ENCODE measurements at places on chromosomes 3 and 15. TPM values are rescaled to one million over a fixed set of nuclear protein-coding genes. Genes with fewer than 3 reads are reported as not detected.

The TMEM40 gene
- total RNA-seq, result not detected

The GPR176 gene
- total RNA-seq, result 18.6 TPM

The NEDD4 gene
- 11.7 TPM for total RNA-seq

The MYEF2 gene
- total RNA-seq, result 29.4 TPM

The TRMT10C gene
- 26.7 TPM for total RNA-seq

The SNTN gene
- not detected for total RNA-seq

The AEN gene
- total RNA-seq, result 17.8 TPM

The RNF111 gene
- 22.1 TPM for total RNA-seq

- DNase-seq, result no peak
- H3K27me3 ChIP-seq, result peaks cover under 1% of the 10 kb centered on the region
- H3K4me3 ChIP-seq, result no peak overlapping the region
- H3K27ac ChIP-seq, result no peak overlapping the region
Measured at GRCh38 chr3:126684218-126684751, 19.8 kb upstream of the CHCHD6 start.

GRCh38 chr3:55570271-55570711 lies 83.2 kb upstream of the WNT5A start:
- no peaks in the 10 kb centered on the region for H3K4me1 ChIP-seq
- no peak overlapping the region for H3K27ac ChIP-seq
- H3K27me3 ChIP-seq, result no peaks in the 10 kb centered on the region

- H3K27ac ChIP-seq, result no peak overlapping the region
- no peaks in the 10 kb centered on the region for H3K36me3 ChIP-seq
- DNase-seq, result no peak
- no peaks in the 10 kb centered on the region for H3K4me1 ChIP-seq
Measured at GRCh38 chr3:46481636-46482035, 16.1 kb upstream of the RTP3 start.

DNA sequence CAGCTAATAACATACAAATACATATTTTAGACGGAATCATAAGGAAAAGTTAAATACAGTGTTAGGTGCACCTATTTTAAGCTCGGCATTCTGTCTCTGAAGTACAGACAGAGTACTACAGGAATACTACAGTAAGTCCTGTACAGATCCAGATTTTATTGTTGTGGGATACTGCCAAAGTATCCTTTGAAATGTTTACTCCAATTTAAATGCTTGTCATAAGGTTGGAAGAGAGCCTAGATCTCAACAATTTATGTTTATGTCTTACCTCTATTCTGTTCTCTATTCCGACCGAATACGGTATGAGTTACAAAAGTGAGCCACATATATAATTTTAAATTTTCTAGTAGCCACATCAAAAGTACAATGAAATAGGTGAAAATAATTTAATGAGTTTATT lies 25.3 kb downstream of the PLD1 start:
- peaks cover 7% of the 10 kb centered on the region for H3K4me1 ChIP-seq
- no peaks in the 10 kb centered on the region for H3K36me3 ChIP-seq
- no peak overlapping the region for H3K27ac ChIP-seq
- no peak overlapping the region for H3K4me3 ChIP-seq
- DNase-seq, result no peak

DNA sequence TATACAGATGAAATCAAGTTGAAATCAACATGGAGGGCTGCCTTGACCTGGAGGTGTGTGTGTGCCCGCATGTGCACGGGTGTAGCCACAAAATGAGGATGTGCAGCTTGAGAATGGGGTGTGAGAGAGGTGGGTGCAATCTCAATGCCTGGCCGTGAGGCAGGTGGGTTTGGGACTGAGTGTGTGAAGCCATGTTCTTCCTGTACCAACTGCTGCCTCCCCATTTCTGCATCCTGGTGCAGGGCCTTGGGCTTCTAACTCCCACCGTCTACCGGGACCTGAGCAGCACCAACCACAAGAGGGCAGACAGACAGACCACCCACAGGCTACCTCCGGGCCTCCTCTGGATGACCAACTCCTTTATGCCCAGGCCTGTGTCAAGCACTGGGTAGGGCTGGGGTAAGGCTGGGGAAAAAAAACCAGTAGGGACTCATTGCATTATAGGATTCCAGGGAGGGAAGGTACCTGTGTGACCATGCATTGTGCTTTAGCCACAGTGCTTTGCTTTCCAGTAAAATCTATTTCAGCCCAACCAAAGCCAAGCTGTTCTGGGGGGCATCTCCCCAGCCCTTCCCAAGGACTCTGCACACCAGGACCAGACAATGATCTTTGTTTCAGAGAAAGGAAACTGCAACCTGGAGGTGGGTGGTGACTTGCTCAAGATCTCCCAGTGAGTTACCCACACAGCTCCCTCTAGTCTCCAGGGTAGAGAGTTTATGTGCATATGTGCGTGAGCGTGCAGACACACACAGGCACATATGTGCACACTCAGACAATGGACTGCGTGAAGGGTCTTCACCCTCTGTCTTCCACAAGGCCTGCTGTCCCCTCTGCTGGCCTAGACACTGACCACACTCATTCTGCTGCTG lies 162.2 kb upstream of the TLE3 start:
- peaks cover 36% of the 10 kb centered on the region for H3K4me1 ChIP-seq
- H3K36me3 ChIP-seq, result no peaks in the 10 kb centered on the region
- no peaks in the 10 kb centered on the region for H3K27me3 ChIP-seq
- H3K27ac ChIP-seq, result no peak overlapping the region
- DNase-seq, result no peak

DNA sequence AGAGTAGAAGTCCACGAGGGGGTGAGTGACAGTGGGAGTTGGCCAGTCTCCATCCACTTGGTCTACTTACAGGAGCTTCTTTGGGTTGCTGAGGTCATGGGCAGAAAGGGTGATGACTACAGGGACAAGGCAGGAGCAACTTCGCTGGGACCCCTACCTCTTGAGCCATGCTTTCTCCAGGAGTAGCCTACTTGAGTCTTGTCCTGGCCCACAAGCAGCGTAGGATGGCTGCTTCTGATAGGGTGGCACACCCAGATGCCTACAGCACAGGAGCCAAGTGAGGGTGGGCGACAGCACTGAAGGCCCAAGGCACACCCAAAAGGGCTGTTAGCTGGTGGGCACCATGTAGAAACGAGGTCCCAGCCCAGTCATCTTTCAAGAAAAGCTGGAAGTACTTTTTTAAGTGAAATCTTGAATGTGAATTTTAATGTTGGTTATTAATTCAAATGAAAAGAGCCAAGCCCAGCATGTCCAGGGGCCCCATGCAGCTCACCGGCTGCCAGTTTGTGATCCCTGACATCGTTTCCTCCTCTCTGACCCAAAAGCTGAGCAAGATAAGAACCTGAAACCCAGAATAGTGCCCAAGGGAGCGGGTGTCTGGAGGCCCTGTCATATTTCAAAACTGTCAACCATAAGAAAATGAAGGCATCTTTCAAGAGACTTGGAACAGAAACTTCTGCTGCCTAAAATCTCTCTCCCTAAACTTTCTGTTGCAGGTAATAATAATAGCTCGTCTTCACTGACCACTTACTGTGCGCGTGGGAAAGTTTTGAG lies 2.2 kb upstream of the CPEB1 start:
- H3K4me1 ChIP-seq, result no peaks in the 10 kb centered on the region
- peaks cover 20% of the 10 kb centered on the region for H3K27me3 ChIP-seq
- H3K27ac ChIP-seq, result peak overlapping the region; percentile 89
- no peak overlapping the region for H3K4me3 ChIP-seq
- H3K36me3 ChIP-seq, result no peaks in the 10 kb centered on the region

DNA sequence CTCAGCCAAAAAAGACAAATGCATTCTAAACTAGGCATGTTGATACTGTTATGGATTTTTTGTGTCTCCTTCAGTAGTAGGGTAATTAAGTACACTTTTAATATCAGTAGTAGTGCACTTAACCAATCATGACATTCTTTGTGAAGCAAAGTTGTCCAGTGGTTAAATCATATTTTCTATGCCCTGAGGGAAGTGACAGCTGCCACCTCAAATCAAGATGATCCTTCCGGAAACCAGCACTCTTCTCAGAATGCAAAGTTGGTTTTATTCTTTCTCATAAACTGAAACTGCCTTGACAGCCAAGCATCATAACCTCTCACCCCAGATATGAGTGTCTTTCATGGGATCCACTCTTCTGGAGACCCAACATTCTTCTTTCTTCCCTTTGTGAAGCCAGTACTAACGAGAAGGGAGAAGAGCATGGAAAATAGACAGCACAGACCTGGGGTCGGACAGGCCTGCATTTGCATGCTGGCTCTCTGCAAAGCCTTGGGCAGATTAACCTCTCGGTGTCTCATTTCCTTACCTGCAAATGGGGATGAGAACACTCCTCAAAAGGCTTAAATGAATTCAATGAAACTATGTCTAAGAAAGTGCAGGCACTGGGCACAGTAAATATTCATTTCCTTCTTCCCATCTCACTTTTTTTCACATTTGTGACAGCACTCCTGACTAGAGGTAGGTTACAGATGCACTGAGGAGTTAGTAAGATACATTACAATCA lies 13.2 kb downstream of the AAGAB start:
- H3K27me3 ChIP-seq, result no peaks in the 10 kb centered on the region
- no peak overlapping the region for H3K4me3 ChIP-seq
- no peak for DNase-seq
- no peak overlapping the region for H3K27ac ChIP-seq
- peaks cover 10% of the 10 kb centered on the region for H3K4me1 ChIP-seq

GRCh38 chr15:64916365-64916764 lies 4.7 kb downstream of the ANKDD1A start:
- no peaks in the 10 kb centered on the region for H3K27me3 ChIP-seq
- no peak for DNase-seq
- no peak overlapping the region for H3K4me3 ChIP-seq

GRCh38 chr3:98887684-98888083 lies 13.8 kb downstream of the DCBLD2 start:
- no peak overlapping the region for H3K27ac ChIP-seq
- DNase-seq, result no peak
- peaks cover 38% of the 10 kb centered on the region for H3K4me1 ChIP-seq
- H3K27me3 ChIP-seq, result no peaks in the 10 kb centered on the region
- no peak overlapping the region for H3K4me3 ChIP-seq
- H3K36me3 ChIP-seq, result peaks cover 3% of the 10 kb centered on the region

GRCh38 chr3:188230962-188231361 lies 77.0 kb downstream of the LPP start:
- no peaks in the 10 kb centered on the region for H3K27me3 ChIP-seq
- peak overlapping the region; percentile 18 for H3K27ac ChIP-seq
- no peaks in the 10 kb centered on the region for H3K36me3 ChIP-seq
- DNase-seq, result no peak
- H3K4me1 ChIP-seq, result no peaks in the 10 kb centered on the region

GRCh38 chr3:23270423-23270822 lies 67.3 kb downstream of the UBE2E2 start:
- no peak overlapping the region for H3K4me3 ChIP-seq
- H3K4me1 ChIP-seq, result peaks cover 10% of the 10 kb centered on the region
- H3K27me3 ChIP-seq, result no peaks in the 10 kb centered on the region
- peaks cover 10% of the 10 kb centered on the region for H3K36me3 ChIP-seq

DNA sequence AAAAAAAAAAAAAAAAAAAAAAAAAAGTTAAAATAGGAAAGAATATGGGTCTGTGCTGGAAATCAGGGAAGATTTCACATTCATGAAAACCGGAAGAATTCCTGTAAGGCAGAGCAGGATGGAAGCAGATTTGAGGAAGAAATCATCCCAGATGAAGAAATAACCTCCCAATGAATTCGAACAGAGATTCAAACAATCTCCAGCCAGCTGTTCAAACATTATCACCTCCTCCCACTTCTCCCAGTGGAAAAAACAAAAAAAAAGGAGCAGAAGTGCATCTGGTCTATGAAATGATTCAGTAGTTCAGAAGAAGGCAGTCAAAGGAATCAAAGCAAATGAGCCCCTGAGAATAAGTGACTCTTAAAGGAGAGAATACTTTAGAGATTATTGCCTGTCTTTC lies 33.1 kb downstream of the CP start:
- no peak overlapping the region for H3K4me3 ChIP-seq
- DNase-seq, result no peak
- H3K4me1 ChIP-seq, result no peaks in the 10 kb centered on the region
- no peaks in the 10 kb centered on the region for H3K27me3 ChIP-seq

DNA sequence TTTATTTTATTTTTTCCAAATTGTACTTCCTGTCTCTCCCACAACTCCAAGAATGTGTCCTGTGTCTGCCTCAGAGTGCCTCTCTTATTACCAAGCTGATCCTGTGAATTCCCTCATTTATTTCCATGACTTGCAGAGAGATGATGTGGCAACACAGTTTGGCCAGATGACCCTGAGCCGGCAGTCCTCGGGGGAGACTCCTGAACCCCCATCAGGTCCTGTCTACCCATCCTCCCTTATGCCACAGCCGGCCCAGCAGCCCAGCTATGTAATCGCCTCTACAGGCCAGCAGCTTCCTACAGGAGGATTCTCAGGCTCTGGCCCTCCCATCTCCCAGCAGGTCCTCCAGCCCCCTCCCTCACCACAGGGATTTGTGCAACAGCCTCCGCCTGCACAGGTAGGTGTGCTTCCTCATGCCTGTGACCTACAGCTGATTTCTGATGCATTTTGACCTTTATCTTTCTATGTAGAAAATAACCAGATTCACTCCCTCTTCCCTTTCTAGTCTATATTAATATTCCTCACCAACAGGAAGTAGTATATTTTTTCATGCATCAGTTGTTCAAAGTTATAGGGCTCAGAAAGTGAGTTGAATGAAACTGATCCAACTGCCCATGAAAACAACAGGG lies 100.0 kb downstream of the ARPP21 start:
- no peak overlapping the region for H3K4me3 ChIP-seq
- no peak overlapping the region for H3K27ac ChIP-seq
- no peaks in the 10 kb centered on the region for H3K4me1 ChIP-seq
- no peaks in the 10 kb centered on the region for H3K27me3 ChIP-seq
- no peaks in the 10 kb centered on the region for H3K36me3 ChIP-seq

DNA sequence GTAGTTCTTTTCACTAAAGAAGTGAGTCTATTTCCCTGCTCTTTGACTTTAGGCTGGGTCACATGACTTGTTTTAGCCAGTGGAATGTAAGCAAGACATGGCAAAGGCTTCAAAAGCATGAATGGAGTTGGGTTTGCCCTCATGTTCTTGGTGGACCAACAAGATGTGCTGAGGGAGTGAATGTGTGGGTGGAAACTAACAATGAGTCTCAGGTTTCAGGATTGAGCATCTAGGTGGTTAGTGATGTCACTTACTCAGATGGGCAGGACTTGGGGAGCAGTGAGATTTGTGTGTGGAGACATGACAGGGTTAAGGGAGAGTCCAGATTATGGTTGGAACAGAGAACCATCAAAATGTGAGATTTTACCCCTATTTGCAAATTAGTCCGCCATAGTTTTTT lies 181.4 kb upstream of the UBE2E1 start:
- no peak overlapping the region for H3K4me3 ChIP-seq
- H3K27ac ChIP-seq, result no peak overlapping the region
- no peaks in the 10 kb centered on the region for H3K27me3 ChIP-seq
- DNase-seq, result no peak
- no peaks in the 10 kb centered on the region for H3K4me1 ChIP-seq
- no peaks in the 10 kb centered on the region for H3K36me3 ChIP-seq

GRCh38 chr3:43970351-43970750 lies 271.3 kb upstream of the TOPAZ1 start:
- DNase-seq, result no peak
- no peak overlapping the region for H3K27ac ChIP-seq
- H3K27me3 ChIP-seq, result no peaks in the 10 kb centered on the region
- peaks cover 14% of the 10 kb centered on the region for H3K4me1 ChIP-seq
- H3K4me3 ChIP-seq, result no peak overlapping the region
